ENCODE measurements at places on chromosomes 3 and 15.

DNA sequence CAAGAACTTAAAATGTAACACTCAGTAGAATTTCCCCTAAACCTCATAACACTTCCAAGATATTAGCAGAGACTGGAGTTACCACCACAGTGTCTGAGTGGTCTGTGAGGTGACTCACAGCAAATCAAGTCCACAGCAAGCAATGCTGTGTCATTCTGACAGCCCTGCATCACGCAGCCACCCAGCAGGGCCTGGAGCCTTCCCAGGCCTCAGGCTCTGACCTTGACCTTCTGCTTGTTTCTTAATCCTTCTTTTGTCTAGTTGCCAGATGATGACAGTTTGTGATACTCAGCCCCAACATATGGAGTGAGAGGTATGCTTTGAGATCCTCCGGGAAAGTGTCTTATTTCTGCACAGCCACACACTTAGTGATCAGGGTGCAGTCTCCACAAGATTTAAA is 82.5 kb downstream of the TOP2B start:
- DNase-seq, result no peak

DNA sequence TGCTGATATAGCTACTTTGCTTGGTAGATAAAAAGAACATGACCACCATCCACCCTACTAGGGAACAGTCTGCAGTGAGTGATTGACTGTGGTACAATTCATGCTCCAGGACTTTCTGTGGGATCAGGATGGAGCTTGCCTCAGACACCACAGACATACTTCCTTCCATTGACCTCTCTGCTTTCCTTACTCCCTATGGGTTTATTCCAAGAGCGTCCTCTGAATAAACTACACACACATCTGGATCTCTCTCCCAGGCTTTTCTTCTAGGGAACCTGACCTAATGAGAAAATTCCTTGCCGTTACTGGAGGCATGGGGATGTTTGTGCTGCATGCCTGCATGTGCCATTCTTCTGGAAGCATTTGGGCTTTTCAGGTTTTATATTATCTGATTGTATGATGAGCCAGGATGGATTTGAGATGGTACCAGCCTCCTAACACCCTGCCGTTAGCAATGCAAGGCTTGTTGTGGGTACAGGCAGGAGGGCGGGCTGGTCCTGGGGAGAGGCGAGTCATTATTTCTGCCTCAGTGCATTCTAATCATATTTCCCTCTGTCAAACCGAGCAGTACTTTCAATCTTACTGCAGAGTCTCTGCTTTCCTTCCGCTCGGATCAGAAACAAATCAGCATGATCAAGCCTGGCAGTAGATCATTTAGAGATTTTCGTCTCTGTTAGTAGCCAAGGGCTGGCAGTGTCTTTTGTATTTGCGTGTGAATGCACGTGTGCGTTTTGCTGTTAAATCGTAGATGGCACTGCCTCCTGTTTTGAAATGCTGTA is 279.2 kb downstream of the PDCD6IP start:
- DNase-seq, result no peak

GRCh38 chr15:43889042-43889441 is 62.2 kb downstream of the WDR76 start:
- no peak for DNase-seq

- no peak for DNase-seq
These were observed 42.0 kb downstream of the GSK3B start for GRCh38 chr3:120052225-120052624.

DNA sequence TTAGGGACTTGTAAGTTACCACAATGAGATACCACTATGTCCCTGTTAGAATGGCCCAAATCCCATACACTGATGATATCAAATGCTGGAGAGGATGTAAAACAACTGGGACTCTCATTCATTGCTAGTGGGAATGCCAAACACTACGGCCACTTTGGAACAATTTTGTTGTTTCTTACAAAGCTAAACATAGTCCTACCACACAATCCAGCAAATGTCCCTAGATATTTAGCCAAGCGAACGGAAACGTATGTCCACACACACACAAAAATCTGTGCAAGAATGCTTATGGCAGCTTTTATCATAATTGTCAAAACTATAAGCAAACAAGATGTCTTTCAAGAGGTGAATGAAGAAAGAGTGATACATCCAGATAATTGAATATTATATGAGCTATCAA is 271.2 kb downstream of the CD47 start:
- no peak for DNase-seq

DNA sequence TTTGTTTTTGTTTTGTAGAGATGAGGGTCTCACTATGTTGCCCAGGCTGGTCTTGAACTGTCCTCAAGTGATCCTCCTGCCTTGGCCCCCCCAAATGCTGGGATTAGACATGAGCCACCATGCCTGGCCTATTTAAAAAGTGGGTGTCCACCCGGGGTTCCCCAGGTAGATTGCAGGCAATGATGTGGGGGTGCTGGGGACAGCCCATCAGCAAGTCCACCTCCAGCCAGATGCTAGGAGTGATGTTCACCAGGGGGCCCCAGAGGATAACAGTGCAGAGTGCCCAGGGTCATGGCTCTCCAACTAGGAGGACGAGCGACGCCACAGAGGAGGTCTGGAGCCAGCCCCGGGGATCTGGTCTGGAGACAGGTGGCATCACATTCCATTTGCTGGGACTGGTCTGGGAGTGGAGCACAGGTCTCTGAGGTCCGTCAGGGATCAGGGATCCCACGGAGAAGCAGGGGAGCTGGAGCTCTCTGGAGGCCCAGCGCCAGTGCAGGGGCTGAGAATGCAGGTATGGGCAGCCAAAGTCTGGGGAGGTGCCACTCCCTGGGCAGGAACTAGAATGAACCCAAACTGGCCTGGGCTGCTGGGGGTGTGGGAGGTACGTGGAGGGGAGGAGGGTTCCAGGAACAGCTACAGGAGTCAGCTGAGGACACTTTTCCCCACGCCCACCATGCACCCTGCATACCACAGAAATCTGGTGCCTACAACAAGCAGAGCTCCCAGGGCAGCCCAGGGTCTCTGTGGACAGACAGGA is 51.2 kb upstream of the PCSK6 start:
- no peak for DNase-seq

DNA sequence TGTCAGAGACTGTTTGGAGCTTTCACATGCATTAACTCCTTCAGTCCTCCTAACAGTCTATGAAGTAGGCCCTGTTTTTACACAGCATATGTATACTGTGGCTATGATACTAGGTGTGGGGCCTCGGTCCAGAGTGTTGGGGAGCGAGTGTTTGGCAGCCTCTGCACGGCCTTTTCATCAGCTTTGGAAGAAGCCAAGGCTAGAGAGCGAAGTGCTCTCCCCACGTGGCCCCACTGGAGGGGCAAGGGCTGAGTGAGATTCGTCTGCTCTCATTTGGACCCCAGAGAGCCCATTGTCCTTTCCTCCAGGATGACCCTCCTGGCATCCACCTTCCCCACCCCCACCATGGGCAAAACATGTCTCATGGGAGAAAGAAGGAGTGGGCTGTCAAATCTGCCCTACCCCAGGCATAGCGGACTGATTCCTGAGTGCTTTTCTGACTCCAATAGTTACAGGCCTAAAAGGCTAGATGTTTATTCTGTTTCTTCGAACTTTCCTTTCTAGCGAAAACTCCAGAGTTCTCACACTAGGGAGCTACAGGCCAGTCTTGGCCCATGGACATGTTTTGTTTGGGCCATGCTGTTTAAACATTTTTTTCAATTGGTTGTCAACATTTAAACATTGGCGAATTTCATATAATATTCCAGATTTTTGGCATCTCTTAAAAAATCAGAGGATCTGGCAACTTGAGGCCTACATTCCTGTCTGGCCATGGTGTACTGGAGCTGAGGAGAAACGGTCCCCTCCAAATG is 76.0 kb downstream of the EEFSEC start:
- no peak for DNase-seq

GRCh38 chr3:100277255-100277800 is 16.5 kb downstream of the TBC1D23 start:
- DNase-seq, result no peak

- DNase-seq, result peak; percentile 86
These were observed 56.8 kb downstream of the GPR171 start for GRCh38 chr3:151146071-151146730.

DNA sequence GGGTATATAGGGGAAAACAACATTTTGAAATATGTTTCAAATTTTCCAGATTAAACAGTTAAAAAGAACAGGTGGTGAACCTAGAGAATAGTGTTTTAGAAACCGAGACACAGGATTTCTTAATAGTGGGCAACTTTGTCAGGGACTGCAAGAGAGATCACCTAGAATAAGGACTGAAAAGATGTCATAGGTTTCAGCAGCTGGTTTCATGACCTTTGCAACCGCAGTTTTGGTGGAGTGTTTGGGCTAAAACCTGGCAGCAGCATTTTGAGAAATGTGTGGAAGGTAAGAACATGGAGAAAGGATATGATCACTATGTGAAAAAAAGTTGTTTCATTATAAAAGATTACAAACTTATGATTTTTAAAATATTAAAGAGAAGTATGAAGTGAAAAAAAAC is 34.9 kb downstream of the PRKCI start:
- DNase-seq, result no peak

GRCh38 chr15:70154718-70155347 is 57.1 kb upstream of the TLE3 start:
- no peak for DNase-seq

DNA sequence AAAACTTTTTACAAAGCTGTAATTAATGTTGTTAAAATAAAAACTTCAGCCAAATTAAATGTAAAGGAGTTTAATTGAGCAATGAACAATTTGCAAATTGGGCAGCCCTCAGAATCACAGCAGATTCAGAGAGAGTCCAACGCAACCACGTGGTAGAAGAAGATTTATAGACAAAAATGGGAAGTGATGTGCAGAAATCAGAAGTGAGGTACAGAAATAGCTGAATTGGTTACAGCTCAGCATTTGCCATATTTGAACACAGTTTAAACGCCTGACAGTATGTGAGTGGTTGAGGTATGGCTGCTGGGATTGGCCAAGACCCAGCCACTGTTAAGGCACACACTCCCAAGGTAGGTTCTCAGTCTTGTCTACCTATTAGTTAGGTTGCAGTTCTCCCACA is 14.4 kb upstream of the PLA2G4D start:
- DNase-seq, result no peak

DNA sequence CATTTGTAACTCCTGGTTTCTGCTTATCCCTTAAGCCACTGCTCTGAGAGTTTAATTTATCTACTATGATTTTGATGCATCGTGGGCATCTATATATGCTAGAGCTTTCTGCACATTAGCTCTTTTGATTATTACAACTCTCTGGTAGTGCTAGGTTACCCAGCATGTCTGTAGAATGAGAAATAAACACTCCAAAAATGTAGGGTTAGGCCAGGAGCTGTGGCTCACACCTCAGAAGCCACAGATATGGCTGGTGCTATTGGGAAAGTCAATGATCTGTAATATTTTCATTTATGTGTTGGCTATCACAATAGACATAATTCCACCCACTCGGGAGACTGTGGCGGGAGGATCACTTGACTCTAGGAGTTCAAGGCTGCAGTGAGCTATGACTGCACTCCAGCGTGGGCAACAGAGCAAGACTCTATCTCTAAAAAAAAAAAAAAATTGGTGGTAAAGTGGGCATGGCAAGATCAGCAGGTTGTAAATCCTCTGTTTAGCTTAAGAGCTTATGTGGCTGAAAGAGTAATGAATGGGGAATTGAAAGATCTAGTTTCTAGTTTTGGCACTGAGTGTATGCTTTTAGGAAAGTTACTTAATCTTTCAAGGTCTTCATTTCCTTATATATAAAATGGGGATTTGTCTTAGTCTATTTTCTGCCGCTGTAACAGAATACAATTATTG is 6.3 kb downstream of the TIGIT start:
- peak; percentile 37 for DNase-seq

GRCh38 chr15:101611580-101612299 is 40.4 kb downstream of the TM2D3 start:
- no peak for DNase-seq

DNA sequence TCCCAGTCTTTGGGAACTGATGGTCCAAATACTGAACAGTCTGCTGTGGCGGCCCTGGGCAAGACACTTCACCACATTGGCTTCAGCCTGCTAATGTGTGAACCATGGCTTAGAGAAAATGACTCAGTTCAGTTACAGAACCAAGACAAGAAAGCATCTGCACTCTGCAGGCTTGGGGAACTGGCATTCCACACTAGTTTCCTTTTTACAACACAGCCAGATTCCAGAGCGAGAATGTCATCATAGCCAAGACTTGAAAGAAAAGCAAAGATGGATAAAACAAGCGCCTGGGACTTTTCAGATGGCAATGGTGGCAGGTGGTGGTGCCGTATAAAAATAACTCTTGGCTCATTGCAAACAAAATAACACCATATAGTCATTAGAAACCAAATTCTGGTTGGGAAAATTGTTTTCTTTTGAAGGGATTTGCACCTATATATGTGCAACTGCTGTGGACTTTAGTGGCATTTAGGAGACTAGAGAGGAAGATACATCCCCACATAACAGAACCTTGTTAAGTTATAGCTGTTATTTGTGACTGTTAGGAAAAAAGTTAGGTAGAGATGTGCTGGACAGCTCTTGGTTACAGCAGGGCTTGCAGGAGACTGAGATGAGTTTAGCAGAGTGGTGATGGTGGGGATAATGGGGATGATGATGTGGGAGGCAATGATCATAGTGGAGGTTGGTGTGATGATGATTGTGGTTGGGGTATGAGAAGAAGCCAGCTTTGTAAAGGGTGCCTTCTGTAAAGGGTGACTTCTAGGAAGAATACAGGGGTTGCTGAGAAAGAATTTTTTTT is 273.6 kb downstream of the THRB start:
- no peak for DNase-seq

All from activated CD4-positive, alpha-beta T cell treated with anti-CD3 and anti-CD28 coated beads, Interleukin-2, amount 10 ng/mL, durations not matched to agents 24 days and 14 days (primary cell).